Daoy (cell line): ENCODE measurements at places on chromosomes 12 and 14.

DNA sequence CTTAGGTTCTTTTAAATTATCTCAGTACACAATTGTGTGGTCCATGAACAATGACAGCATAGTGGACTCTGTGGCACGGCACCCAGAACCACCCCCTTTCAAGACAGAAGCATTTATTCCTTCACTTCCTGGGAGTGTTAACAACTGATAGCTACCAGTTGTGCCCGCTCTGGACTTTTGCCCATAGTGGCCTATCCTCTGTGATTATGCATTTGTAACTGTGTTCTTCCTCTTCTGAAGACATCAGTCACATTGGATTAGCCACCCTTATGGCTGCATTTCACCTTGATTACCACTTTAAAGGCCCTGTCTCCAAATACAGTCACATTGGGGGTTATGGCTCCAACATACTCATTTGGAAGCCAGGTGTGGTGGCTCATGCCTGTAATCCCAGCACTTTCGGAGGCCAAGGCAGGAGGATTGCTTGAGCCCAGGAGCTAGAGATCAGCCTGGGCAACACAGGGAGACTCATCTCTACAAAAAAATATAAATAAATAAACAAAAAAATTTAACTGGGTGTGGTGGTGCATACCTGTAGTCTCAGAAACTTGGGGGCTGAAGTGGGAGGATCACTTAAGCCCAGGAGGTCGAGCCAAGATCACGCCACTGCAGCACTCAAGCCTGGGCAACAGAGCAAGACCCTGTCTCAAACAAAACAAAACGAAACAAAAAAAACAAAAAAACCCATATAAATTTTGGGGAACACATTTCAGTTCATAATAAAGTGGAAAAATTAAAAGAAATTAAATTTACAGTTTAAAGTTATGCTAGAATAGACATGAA is 27.6 kb upstream of the PHC1 start:
- no peak for DNase-seq

- no peak for DNase-seq
Measured at GRCh38 chr12:1937481-1938224, 19.2 kb upstream of the CACNA2D4 start.

GRCh38 chr14:53472306-53472705 is 319.2 kb upstream of the DDHD1 start:
- DNase-seq = no peak

- DNase-seq = peak; percentile 25
Measured at GRCh38 chr12:111788178-111788654, 21.5 kb downstream of the ALDH2 start.
